Amniotic stem cell (primary cell): ENCODE measurements at places on chromosomes 4 and X.

DNA sequence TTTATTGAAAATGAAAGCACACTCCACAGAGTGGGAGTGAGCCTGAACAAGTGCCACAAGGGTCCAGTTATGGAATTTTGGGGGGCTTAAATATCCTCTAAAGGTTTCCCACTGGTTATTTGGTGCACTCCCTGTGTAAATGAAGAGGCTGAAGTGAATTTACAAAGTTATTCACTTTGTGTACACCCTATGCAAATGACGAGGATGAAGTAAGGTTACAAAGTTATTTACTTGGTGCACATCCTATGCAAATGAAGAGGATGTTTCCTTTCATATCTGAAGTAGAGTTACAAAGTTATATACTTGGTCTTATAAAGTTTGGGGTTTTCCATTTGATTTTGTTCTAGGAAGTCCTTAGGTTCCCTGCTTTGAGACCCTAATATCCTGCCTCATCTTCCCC, 13.1 kb downstream of the NLRP2B start:
- DNase-seq, result no peak

DNA sequence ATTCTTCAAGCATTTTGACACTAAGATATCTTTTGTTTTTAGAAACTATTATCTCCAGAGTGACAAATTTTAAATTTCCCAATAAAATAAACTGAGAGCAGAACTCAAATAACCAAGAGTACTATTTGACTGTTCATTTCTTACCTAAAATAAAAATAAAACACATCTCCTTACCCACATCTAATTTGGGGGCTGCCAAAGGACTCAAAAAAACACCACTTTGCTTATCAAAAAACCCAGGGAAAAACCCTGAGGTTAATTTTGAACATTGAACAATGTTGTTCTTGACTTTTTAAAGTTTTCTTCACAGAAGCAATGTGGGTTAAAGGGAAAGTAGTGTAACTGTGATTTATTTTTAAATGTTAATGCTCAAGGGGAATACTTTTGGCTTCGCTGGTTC, 243.0 kb upstream of the HHIP start:
- no peak for DNase-seq

DNA sequence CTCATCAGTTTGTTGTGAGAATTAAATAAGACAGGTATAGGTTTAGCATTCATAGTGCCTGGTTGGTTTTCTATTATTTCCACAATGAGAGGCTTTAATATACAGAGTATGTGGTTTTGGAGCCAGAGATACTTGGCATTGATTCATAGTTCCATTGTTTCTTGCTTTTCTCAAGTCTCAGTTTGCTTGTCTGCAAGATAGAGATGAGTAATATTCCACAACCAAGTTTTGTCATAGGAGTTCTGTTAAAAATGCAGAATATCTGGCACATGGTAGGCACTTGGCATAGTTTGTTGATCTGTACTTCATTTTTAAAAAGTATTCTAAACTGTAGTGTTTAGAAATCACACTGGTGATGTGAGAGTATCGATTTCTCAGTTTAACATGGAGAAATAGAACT, 37.5 kb upstream of the EDA2R start:
- no peak for DNase-seq

GRCh38 chr4:138262030-138262429, 19.9 kb upstream of the SLC7A11 start:
- no peak for DNase-seq

GRCh38 chrX:3678328-3678727, 35.1 kb downstream of the PRKX start:
- DNase-seq, result no peak

DNA sequence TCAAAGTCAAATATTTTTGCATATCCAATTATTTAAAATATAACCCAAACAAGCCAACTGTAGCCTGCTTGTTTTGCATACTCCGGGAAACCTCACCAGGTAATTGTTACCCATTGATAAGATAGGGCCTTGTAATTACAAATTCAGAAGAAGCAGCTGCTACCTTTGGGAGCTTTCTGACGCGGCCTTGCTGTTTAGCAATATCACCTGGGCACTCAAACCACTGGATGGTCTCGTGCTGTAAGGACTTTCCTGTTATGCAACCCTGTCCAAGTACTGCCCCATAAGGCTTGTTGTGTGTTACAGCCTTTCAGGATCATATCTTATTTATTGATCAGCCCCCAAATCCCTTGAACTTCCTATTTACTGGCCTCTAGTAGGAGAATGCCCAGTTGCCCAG, 52.1 kb downstream of the HS3ST1 start:
- no peak for DNase-seq

DNA sequence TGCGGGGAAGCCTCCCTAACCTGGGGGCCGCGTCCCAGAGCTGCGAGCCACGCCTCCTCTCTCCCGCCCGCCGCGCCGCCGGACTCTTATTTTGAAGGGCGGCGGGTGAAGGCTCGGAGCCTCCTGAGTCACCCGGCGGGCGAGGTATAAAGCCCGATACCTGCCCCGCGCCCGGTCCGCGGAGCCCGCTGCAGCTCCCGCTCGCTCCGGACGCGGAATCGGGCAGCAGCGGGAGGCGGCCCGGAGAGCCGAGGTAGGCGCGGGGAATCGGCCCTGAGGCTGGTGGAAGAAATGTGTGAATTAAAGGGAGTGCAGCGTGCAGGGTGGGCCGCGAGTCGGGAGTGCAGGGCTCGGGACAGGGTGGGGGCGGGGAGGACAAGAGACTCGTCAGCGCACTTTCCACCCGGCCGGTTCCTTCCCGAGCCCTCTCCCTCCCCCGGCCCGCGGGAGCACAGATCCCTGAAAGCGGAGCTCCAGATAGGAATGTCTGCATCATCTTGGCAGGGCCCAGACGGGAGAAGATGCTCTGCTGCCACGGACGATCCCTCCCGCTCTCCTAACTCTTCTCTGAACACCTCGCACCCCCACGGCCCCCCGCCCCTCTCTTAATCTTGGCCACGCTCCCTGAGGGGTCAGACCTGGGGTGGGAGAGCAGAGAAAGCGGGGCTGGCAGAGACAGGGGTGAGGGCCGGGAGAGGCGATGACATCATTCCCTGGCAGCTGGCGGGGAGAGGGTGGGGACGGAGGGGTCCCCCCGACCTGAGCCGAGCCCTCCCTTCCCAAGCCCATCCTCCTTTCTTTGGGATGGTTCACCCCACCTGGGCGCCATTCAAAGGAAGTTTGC, 177.9 kb downstream of the CBR4 start:
- DNase-seq, result peak; percentile 67

DNA sequence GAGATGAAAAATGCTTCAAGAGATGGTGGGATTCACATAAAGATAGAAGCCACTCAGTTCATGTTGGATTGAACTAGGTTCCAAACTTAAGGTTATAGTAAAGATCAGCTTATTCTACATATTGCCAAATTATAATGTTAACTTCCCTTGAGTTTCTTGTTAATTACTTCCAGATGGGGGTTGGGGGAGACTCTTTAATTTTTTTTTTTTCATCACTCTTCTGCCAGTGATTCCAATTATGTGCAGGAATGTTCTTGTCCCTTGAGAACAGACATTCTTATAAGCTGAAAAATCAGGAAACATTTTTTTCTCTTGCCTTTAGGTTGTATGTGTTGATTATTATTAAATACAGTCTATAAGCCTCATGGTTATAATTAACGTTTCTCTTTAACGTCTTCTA, 30.0 kb downstream of the MND1 start:
- DNase-seq, result no peak

DNA sequence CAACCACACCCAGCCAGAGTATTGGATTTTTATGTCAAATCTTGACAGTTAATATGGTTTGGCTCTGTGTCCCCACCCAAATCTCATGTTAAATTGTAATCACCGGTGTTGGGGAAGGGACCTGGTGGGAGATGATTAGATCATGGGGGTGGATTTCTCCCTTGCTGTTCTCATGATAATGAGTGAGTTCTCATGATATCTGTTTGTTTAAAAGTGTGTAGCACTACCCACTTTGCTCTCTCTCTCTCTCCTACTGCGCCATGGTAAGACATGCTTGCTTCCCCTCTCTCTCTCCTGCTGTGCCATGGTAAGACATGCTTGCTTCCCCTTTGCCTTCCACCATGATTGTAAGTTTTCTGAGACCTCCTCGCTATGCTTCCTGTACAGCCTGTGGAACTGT, 86.9 kb upstream of the COX18 start:
- no peak for DNase-seq

GRCh38 chr4:74473155-74473811, 28.3 kb downstream of the AREG start:
- peak; percentile 23 for DNase-seq

DNA sequence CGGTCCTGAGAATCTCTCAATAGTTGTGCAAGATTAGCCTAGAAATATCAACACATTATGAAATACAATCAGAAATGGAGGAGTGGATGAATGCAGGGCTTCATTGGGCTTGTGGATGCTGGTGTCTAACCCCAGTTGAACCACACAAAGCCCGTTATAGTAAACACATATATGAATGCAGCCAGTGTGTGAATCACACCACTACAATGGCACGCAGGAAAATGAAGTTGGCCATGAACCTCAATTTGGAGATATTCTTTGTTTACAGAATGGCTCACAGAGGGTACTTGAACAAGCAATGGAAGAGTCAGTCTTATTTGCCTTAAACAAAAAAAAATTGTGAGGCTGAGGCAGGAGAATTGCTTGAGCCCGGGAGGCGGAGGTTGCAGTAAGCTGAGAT, 57.8 kb downstream of the SOD3 start:
- DNase-seq, result no peak

DNA sequence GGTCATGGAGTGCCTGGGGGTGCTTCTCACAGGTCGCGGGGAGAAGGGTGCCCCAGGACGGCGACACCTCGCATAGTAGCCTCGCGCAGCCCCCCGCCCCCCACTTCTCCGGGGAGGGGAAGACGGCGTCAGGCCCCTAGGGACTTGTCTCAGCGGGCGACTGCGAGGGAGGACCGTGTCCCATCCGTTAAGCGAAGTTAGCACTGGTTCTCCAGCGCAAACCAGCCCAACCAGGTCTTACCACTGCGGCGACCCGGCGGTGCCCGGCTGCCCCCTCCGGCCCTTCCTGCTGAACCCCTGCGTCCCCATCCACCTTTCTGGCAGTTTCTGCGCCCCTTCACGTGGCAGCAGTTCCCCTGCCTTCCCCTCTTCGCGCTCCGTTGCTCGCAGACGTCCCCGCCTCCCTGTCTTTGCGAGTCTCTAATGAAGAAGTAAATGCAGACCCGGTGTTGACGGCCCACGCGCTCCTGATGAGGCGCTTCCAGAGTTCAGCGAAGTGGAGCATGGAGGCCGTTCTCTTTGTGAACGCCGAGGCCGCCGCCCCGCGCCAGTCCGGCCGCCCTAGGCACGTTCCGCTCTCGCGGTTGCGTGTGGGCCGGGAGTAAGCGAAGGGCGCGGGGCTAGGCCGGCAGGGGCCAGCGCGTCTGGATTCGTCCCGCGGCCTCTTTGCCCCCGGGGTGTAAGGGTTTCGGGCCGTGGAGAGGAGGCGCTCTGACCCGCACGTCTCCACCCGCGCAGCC, 3.0 kb downstream of the SLIT2 start:
- DNase-seq, result no peak

- no peak for DNase-seq
These were observed 35.7 kb downstream of the ING2 start for GRCh38 chr4:183540410-183541009.

DNA sequence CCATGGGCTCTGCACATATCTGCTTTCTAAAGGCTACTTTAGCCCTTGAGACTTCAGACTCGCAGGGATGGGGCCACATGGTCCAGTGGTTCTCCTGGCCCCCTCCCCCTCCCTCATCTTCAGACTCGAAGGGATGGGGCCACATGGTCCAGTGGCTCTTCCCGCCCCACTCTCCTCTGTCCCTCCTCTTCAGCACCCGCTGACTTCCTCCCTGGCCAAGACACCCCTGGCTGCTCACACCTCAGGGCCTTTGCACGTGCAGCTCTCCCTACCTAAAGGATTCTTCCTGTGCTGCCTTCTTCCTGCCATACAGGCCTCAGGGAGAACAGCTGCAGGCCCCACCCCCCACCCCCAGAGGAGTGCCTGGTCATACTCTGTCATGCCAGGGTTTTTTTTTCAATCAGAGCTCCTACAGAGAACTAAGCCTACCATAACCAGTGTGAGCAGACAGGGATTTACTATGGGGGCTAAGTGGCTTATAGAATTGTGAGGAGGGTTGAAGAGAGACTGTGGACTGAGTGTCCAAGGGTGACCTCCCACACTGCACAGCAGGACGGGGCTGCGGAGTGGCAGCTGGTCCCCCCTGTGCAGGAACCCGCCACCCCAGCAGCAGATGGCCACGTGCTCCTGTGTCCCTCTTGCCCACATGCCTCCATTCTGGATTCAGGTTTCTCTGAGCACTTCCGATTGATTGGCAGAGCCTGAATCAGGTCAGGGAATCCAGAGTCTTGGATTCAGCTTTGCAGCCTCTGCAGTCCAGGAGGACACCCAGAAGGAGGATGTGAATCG, 6.1 kb upstream of the SPON2 start:
- DNase-seq, result no peak

- no peak for DNase-seq
These were observed 586.1 kb downstream of the GBA3 start for GRCh38 chr4:23278845-23279244.

DNA sequence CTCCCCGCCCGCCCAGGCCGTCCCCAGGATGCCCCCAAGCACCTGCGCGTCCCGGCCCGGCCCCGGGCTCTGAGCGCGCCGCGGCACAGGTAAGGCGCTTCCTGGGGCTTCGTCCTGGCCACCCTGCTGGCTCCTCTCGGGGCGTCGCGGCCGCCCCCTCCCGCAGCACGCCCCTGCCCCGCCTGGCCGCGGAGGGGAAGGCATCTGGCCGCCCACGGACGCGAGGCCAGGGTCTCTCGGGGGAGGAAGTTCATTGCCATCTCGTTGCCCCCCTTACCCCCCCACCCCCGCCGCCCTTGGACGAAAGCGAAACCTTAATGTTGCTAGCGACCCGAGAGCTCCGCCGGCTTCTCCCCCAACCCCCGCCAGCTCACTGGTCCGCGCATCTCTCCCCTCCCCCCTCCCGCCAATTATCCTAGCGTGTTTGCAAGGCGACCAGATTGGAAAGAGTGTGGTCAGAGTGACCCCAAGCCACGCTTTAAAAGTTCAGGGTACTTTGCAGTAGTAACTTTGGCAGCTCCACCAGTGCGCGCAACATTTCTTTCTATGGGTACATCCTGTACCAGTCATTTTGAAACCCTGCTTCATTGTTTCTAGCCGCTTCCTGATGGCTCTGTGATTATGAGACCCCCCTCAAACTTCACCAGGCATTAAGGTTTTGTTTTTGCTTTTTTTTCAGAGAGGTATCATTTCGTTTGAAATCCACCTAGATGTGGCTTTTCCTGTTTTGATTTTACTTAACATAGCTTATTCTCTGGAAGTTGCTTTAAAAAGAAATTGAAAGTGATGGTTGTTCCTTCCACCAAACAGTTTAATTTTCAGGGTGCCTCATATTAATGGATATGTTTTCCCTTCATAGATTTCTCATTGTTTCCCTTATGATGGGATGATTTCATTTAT, 626 bp downstream of the TBC1D1 start:
- DNase-seq, result no peak

DNA sequence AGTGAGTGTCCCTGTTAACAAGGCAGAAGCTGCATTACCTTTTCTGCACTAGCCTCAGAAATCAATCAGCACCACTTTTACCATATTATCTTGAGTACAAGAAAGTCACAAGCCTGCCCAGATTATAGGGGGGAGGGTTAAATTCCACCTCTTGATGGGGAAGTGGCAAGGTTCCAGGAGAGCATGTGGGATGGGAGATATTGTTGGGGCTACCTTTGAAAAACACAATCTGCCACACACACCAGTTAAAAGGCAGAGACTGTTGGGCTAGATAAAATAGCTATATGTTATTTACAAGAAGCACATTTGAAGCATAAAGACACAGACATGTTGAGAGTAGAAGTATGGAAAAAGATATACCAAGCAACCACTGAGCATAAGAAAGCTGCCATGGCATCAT, 6.6 kb upstream of the AVPR2 start:
- no peak for DNase-seq

GRCh38 chr4:156344397-156344796, 390.7 kb upstream of the CTSO start:
- DNase-seq, result no peak

GRCh38 chr4:127484117-127484516, 148.6 kb upstream of the INTU start:
- DNase-seq, result no peak
